ENCODE measurements at places on chromosomes 3 and 15. TPM values are rescaled to one million over a fixed set of nuclear protein-coding genes. Genes with fewer than 3 reads are reported as not detected.

LRRC31 gene
- not detected for total RNA-seq

TIGIT gene
- total RNA-seq = not detected

LOXL1 gene
- 84.8 TPM for total RNA-seq

ARL6 gene
- 8.6 TPM for total RNA-seq

UBXN7 gene
- 19.5 TPM for total RNA-seq

ST8SIA2 gene
- not detected for total RNA-seq
